ENCODE measurements at places on chromosomes 2 and 18.

DNA sequence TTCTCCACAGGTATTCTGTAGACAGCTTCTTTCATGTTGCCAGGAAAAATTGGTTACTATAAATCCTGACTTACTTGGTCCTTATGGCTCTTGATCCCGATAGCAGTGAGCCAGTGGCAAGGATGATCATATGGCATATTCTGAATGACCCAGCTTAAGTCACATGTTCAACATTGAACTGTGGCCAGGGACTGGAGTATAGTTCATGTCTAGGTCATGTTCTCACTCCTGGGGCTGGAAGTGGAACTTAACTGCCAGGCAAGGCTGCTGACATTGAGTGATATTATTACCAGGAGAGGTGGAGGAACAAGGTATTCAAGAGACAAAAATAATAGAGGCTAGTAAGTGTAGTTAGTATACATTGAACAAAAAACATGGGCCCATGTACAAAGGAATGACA is 26.2 kb downstream of the R3HDM1 start:
- DNase-seq = no peak

- no peak for DNase-seq
Measured at GRCh38 chr2:216574046-216574445, 59.2 kb upstream of the IGFBP2 start.

DNA sequence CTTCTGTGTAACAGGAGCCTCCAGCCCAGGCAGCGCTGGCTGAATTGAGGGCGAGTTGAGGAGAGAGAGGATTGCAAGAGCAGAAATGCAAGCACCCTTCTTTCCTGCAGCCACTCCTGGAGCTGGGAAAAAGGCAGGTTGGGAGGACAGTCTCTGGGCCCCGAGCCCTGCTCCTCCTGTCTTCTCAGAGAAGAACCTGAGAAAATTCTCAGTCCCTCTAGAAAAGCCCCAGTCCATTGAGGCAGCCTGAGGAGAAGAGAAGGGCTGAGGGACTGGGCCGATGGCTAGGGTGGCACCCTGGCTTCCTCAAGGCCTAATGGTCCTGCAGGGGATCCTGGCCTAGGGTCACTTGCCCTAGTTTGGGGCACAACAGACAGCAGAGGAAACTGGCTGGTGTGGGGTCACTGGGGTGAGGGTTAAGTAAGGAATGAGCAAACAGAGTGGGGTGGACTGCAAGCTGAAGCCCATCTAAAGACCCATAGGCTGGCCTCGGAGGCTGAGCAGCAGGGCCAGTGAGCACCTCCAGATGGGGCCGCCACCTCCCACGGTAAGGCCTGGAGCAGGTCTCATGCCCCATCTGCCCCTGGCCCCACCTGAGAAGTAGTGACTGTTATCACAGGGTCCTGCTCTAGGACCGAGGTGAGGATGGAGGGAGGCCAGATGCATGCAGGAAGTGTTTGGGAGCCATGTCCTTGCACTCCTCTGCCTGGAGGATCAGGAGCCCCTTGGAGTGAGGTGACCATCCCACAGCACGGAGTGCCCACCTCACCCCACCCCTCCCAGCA is 12.4 kb downstream of the CIB4 start:
- no peak for DNase-seq

DNA sequence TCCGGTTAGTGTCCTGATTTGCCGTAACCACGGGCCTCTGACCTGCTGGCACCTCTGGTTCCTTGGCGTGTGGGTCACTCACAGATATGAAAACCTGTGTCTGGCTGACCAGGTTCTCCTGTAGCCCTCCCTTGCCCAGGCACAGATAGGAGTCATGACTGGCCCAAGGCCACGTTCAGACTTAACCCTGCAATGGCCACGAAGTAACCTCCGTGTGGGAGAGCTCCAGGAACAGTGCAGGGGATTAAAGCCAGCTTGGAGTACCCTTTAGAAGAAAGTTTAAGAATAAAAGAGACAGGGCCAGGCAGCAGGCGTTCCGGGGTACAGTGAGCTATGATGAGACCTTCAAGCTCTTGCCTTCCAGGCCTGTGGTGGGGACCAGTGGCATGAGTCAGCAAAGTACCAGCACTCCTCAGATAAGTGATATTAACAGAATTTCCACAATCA is 25.5 kb downstream of the CENPO start:
- peak; percentile 19 for DNase-seq

- peak; percentile 39 for DNase-seq
Measured at GRCh38 chr2:88669482-88670214, 21.8 kb upstream of the RPIA start.

GRCh38 chr2:214135966-214136365 is 274.9 kb upstream of the VWC2L start:
- DNase-seq = peak; percentile 11

GRCh38 chr18:58590839-58591238 is 38.1 kb downstream of the ALPK2 start:
- DNase-seq = no peak

- no peak for DNase-seq
Measured at GRCh38 chr2:187466129-187466792, 18.2 kb upstream of the CALCRL start.

GRCh38 chr2:8457092-8457481 is 224.8 kb upstream of the ID2 start:
- DNase-seq = no peak

- no peak for DNase-seq
Measured at GRCh38 chr2:37838541-37839167, 86.4 kb upstream of the RMDN2 start.

DNA sequence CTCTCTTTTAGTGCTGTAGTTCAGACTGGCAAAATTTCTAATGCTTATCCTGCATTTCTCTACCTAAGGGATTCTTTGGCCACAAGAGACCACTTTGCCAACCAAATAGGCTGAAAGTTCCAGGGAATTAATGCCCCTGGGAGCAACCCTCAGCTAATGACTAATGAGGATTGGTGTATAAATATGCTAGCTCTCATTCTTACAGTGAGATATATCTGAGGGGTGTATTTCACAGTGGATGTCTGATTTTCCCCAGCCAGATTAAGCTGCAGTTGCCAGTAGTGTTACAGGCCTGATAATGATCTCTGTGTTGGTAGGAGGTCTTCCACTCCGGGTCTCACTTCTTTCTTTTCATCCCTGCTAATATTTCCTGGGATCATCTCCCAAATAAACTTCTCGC is 90.4 kb downstream of the GULP1 start:
- no peak for DNase-seq

DNA sequence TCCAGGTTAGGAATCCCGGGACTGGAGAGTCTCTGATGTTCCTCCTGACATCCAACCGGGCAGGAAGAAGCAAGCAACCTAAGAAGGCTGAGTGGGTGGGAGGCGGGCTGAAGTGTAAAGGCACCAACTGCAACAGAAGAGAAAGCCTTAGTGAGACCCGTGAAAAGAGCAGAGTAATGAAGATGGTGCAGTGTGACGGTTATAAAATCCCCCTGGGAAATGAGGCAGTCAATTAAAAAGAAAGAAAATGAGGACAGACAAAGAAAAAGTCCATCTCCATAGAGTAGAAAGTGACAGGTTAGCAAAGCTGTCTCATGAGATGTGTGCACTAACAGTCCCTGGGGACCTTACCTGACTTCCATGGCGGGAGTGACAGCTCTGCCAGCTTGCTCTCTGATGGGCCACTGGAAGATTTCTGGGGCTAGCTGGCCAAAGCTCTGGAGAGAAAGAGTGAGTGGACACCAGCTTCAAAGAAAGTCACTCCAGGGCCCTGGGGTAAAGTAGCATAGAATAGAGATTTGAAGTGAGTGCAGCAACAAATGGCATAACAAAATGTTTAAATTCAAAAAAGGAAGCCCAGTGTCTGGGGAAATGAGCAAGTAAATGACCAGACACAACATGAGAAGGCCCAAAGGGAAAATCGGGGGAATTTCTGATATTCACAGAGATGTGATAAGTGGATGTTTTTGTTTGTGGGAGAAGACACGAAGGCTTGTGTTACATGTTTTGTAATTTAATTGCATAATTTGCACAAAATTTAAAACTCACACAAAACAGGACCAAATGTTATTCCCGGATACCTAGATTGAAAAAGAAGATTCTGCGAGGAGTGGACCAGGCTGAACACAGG is 44.1 kb upstream of the IGFBP2 start:
- DNase-seq = no peak

DNA sequence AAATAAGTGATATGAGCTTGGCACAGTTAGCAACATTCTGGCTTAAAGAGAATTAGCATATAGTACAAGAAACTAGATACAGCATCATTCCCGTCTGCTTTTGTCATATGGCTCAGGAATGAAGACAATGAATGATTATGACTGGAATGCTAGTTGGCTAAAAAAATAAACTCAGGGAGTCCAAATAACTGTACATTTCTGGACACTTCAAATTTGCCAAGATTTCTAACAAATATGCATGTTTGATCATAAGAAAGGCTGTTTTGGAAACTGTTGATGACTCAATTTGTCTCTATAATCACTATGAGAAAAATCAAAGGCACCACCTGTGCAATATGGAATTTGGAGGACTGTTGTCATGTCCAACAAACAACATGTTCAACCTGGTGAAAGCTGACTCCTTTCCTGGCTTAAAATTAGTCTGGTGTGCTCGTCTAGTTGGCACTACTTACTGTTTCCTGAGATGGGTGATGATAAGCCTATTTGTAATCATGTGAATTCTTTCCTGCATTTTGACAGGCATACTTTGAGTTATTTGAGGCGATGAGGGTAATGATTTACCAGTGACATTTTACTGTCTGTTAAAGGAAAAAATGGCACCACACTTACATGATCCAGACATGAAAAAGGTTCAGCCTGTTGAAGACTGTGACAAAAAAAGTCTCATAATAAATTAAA is 133.9 kb upstream of the CDH20 start:
- DNase-seq = no peak

DNA sequence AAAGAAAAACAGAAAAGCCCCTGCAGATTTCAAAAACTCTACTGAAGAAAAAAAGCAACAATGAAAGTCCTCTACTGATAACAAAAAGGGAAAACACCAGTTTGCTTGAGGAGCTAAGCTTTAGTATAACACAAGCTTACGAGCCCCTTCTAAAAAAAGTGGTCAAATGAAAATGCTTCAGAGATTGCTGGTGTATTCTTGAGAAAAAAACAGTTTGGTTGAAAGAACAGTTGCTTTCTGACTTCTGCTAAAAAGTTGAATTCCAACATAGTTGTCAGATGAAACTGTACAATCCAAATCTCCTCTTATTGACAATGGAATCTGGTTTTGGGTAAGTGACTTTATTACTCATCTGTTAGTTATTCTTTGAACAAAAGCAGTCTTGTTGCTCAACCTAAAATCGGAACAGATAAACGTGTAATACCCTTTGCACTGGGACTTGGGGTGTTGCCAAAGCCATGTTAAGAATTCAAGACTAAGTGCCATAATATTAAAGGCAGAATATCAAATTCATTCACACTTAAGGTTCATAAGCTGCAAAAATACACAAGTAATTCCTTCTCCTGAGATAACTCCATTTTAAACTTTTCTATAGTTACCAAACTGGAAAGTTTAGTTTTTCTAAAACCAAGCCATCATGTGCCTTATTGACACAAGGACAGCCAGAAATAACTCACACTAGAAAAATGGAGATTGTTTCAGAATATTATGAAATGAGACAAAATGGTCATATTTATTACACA is 45.3 kb upstream of the SPAG16 start:
- peak; percentile 46 for DNase-seq

GRCh38 chr2:219272995-219273394 is 6.2 kb upstream of the DNAJB2 start:
- DNase-seq = no peak

Data from AG08396 (cell line).